ENCODE measurements at places on chromosomes 3 and 15.

GRCh38 chr3:56940976-56941375 lies 119.5 kb upstream of the SPATA12 start:
- DNase-seq: no peak

DNA sequence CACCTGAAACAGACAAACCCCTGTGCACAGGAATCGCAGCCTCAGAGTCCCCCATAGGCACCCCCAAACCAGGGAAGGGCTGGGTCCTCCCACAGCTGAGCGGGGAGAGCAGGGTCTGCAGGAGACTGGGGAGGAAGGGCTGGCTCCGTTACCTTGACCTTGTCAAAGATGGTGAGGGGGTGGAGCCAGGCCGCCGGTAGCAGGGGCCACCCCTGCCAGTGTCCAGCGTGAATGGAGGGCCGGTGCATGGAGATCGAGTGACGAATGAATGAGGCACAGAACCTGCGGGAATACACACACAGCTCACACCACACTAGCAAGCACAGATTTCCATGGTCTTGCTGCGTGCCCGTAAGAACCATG lies 102.2 kb downstream of the TMEM266 start:
- no peak for DNase-seq

DNA sequence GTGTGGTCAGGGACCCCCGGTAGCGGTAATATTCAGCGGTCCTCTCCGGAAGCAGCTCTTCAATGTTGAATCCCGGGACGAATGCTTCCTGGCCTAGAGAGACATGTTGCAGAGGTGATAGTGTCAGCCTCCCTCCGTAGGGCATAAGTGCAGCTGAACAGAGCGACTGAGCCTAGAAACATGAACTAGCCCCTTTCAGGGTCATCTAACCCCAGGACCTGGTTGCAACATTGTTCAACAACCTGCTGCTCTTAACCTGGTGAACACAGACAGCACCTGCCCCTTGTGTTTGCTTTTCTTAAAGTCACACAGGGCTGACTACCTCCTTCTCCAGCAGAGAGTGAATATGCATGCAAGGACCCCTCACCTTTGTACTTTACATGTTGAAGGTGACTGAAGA lies 41.3 kb downstream of the CA12 start:
- DNase-seq: no peak

DNA sequence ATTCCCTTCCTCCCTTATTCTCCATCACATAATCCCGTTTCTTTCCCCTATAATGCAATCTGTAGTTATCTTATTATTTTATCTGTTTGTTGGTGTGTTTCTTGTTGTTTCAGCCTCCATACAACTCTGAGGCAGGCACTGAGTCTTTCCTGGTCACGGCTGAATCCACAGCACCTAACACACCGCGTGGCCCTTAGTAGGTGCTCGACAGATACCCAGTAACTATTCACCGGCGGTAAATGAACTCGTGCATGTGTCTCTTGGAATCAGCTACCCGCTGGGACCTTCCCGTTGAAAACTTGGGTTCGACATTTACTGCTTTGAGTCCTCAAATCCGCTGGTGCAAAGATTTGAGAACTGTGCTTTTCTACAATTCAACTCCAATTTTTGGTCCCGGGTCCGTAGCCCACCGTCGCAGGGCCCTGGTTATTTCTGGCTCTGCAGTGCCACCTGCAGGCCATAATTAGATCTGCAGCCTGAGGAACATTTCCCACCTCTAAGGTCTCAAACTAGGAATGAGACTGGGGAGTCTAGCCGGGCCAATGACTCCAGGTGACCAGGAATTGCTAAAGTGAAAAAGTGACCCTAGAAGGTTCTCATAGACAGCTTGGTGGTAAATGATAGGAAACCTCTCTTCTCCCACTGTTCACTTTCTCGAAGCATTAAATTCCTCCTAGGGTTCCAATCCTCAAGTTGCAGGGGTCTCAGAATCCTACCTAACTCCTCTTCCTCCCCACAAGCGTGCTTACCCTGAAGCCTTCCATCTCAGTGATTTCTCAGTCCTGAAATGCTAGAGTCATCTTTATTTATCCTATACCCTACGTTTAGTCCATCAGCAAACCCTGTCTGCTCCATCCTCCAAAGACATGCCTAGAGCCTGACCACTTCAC lies 40.0 kb upstream of the TRH start:
- DNase-seq: no peak

- no peak for DNase-seq
Observed at GRCh38 chr15:89487791-89488190, 8.6 kb downstream of the RHCG start.

DNA sequence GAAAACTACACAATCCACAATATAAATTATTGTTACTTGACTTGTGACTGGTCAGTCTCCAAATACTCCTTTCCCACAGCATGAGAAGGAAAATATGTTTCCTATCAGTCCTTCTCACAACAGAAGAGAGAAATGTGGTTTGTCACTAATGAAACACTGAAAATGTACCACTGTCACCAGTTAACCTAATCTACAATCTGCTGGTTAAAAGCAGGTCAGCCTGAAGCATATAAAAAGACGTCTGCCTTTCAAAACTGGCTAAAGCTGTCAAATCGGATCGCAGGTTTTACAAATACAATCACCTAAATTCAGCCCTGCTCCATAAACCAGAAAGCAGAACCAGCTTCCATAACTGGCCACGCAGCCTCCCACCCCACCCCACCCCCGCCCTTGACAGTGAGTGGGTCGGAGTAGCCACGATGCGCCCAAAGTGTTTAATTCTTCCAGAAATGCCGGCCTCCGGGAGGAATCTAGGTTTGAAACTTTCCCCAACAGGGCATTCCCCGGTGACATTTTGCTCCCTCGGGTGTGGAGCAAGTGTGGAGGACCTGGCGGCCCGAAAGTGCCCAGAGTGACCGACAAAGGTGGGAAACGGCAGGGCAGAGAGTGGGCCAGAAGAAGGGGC lies 682 bp downstream of the ETFA start:
- no peak for DNase-seq

- no peak for DNase-seq
Observed at GRCh38 chr3:141076797-141077571, 25.8 kb downstream of the SPSB4 start.

DNA sequence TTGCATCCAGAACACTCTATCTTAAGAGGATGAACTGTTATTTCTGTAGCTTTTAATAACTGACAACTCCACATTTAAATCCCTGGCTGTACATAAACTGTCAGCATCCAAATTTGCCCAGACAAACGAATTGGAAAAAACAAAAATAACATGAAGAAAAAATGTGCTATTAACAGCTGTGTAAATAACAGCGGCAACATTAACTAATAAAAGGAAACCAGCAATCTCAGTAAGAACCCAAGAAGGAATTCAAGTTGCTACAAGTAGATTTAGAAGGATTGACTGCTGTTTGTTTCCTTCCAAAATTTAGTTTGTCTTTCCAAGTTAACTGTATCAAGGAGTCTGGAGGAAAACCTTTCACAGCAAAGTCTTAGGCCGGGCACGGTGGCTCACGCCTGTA lies 550.6 kb upstream of the MDFIC2 start:
- DNase-seq: no peak

DNA sequence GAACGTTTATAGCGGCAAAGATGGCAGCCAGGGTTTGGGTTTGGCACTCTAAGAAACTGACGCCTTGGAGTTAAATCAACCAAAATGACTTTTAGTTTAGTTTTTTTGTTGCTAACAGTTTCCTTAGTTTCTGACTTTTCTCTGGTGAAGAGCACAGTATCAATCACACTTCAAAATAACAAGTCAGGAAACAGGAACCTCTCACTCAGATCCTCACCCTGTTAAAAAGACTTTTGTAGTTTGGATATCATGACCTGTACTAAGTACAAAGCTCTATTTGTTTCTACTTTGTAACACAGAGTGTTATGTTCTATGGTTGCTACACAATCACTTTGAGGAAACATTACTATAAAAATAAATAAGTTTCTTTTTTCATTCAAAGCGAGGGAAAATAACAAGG lies 51.1 kb downstream of the ATP10A start:
- no peak for DNase-seq

GRCh38 chr3:178835033-178835432 lies 236.6 kb downstream of the ZMAT3 start:
- no peak for DNase-seq

- DNase-seq: no peak
Observed at GRCh38 chr3:160725338-160725737, 30.7 kb upstream of the PPM1L start.

DNA sequence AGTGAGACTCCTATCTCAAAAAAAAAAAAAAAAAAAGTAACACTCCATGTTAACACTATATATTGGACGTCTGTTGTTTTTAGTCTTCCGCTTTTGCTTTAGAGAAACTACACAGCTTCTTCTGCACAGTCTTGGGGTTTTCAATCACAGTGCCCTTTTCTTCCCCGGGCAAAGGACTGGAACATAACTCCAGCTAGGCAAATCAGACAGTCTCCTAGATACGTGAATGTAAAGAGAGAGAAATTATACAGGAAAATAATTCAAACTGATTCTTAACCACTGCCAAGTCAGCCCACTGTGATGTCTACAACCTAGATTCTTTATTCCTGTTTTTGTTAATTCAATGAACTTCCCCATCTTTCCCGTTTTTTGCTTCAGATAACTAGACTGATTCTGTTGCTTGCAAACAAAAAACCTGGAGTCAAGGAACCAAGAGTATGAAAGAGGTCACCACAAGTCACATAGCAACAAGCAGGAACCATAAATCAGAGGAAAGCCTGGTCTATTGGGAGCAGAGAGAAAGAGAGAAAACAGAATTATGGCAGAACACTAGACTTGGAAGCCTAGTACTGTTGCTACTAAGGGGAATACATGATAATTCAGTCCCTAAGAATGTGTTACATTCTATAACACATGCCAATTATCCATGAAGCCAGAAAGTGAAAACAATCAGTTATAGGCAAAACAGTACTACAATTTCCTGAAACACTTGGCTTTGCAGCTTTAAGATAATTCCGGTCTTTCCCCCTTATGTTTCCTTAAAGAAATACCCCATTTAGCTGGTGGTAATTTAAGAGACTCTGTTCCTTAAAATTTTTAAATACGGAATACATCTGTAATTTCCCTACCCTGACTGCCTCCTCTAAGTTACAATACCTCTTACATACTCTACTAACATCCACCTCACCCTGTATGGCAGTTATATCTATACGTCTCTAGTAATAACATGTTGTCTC lies 63.1 kb downstream of the TBL1XR1 start:
- no peak for DNase-seq

- no peak for DNase-seq
Observed at GRCh38 chr15:85625166-85625830, 169.4 kb downstream of the KLHL25 start.

DNA sequence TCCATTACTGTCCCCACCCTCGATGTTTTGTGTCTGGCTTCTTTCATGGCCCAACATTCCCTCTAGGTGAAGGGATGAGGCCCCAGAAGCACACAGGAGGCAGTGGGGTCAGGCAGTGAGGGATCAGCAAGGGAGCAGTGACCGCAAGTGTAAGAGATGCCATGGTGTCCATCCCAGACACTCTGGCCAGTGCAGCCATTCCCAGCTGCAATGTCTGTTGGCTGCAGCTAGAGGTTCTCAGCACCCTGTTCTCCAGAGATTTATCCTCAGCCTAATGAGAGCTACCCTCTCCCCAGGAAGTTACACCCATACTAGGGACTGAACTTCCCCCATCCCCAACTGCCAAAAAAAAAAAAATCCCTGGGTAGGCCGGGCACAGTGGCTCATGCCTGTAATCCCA lies 40.2 kb downstream of the TRANK1 start:
- DNase-seq: no peak

GRCh38 chr3:149003653-149004305 lies 12.4 kb downstream of the GYG1 start:
- peak; percentile 59 for DNase-seq

DNA sequence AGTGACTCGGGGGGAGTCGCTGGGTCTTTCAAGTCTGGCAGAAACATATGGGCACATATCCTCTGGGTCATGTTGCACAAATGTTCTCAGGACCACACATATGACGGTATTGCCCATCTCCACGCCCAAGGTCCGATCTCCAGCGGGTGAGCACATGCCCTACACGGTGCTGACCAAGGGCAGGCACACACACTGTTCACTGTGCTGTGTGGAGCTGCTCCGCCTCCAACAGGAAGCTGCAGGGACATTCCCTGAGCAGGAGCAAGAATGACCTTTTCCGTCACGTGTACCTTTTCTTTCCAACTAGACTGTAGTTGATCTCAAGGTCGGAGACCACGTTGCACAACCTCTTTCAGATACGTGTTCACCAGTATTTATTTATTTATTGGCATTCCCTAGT lies 41.7 kb upstream of the B3GNT5 start:
- DNase-seq: no peak

DNA sequence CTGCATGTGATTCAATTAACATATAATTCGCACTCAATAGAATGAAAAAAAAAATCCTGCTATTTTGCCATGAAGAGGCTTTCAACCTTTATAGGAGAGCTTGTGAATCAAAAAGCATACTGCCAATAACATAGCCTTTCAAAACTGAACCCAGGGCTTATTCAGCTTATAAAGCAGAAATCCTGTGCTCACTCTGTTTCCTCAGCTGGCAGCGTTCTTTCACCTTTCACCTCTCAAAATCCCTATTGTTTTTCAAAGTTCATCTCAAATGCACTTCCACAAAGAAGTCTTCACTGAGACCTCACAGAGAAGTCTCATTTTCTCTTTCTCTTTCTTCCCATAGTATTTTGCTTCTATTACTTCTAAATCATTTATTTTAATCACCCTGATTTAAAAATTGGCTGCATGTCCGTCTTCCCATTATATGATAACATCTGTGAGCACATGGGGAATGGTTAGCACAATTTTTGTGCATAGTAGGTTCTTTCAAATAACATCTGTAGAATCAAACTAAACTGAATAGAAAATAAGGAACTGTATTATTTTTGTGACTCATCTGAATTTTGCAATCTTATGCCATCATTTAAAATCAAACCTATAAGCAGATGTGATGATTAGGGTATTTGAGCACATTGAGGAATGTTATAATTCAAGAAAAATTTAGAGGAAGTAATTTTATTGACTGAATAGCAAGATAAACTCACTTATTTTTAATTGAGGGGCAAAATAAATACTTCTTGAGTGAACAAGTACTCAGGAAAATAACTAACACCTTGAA lies 373.4 kb downstream of the NLGN1 start:
- DNase-seq: no peak

DNA sequence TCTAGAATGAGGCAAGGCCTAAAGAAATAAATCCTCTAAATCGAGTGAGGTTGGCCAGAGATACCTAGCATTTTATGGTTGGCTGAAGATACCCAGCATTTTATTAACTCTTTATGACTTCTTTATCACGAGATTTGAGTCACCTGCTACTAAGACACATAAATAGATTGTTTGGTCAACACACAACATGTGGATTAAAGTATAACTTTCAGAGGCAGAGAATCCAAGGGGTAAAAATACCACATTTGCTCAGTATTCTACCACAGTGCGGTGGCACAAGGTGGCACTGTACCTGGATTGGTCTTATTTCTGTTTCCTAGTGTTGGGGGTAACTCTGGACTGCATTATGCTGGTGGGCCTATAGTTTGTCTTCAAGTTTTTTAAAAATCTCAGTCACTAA lies 27.0 kb upstream of the VILL start:
- DNase-seq: no peak

DNA sequence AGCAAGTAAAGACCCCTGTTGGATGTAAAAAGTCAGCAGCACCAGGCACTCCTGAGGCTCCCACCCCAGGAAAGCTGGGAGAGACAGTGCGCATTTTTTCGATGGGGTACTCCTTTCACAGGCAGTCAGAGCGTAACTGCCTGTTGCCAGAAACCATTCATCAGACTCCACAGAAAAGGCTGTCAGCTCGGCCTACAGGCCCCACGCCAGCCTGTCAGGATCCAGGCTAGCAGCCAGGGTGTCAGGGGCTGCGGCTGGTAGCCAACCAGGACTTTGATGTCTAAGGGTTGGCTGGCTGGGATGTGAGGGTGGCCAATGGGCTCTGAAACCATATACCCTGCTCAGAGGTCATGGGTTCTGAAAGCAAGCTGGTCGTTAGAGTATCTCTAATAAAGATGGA lies 164.5 kb downstream of the WNT5A start:
- DNase-seq: no peak

Measured in GM06990 (cell line).